ENCODE measurements at places on chromosomes 16 and 17.

GRCh38 chr17:64685705-64686104 is 23.6 kb upstream of the SMURF2 start:
- no peak for DNase-seq

DNA sequence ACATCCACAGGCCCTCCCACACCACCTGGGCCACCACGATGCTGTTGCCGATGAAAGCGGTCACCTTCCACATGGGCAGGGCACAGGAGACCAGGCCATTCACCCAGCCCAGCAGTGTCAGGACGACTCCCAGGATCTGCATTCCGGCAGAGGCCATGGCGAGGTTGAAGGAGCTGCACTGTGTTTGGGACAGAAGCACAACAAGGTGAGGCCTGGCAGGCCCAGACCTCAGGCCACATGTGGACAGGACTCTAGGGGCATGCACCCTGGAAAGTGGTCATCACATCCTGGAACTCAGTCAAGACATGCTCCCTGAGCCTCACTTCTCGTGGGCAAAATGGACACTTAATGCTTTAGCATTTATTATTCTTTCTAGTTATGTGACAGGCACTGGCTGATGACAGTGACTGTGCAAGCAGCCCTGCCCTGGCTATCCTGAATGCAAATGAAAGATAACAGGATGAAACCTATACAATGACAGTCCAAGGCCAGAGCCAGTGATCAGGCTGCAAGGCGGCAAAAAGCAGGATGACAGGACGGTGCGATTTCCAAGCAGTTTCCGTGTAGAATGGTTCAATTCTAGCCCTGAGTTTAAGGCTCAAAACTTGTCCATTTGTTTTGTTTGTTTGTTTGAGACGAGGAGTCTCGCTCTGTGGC is 2.0 kb downstream of the CLDN6 start:
- no peak for DNase-seq

GRCh38 chr16:57203451-57203850 is 17.3 kb downstream of the RSPRY1 start:
- DNase-seq = no peak

DNA sequence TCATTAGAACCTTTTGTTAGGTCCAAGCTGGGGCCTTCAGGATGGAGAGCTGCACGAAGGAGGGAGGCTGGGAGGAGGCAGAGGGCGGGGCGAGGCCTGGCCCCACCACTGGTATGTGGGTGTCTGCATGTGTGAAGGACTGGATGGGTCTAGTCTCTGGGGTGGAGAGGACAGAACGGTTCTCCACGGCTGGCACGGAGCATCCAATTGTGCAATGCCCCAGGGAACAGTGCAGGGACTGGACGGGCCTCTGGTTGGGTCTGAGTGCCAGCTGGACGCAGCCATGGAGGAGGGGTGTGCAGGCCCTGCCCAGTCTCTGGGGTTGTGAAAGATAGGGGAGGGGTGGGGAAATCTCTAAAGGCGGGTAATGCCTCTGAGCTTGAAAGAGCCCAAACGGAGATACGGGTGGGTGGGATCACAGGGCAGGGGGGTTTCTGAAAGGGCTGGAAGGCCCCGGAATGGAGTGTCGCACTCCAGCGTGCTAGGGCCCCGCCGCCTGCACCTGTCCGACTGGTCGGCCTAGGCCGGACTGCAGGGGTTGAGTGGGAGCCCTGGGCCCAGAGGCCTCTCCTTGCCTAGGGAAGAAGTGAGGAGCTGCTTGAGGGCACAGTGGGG is 1.6 kb downstream of the PPL start:
- DNase-seq = no peak

DNA sequence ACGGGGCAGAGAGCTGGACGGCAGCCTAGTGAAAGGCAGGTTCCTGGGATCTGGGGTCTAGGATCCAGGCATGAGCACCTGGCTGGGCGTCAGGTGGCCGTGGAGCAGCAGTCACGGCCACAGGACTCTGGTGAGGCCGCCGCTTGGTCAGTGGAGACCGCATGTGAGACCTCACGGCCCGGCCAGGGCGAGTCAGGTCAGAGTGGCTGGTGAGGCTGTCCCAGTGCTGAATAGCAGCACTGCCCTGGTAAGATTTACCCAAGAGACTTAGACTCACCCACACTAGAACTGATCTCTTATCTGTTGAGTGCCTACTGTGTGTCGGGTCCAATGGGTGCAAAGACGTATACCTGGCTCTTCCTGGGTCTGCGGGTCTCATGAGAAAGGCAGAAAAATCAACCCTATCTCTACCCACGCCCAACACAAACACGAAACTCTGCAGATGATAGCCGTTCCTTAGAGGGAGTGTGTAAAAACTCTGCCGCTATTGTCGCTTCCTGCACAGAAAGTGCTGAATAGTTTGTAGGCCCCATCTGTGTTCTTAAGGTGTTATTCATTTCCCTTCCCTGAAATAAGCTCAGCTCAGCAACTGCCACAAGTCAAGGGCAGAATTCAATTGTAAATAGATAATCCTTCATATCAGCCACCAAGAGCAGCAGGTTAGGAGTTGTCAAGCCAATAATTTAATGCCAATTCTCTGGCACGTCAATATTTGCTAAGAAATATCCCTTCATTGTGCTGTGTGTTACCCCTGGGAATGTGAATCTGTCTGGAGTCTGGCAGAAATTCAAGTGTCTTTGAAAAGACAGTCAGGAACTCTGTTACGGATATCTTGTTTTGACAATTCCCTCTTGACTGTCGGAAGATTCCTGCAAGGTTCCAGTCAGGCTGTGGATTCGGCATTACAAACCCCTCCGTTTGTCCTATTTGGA is 240.0 kb downstream of the NTN1 start:
- no peak for DNase-seq

- DNase-seq = peak; percentile 62
Observed at GRCh38 chr17:77375917-77376651, 235.3 kb downstream of the SEC14L1 start.

DNA sequence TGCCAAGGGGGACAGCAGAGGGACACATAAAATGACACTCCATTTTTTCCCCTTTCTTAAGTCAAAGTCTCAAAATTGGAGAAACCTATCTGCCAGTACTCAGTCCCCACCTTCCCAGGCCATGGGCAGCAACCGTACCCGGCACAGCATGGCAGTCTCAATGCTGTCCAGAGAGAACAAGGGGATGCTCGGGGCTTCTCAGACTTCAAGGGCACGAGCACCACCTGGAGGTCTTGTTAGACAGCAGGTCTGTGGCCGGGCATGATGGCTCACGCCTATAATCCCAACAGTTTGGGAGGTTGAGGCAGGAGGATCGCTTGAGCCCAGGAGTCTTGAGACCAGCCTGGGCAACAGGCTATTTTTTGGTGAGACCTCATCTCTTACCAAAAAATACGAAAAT is 3.2 kb downstream of the DNAH17 start:
- DNase-seq = no peak

GRCh38 chr17:51475730-51476129 is 215.4 kb downstream of the UTP18 start:
- no peak for DNase-seq

DNA sequence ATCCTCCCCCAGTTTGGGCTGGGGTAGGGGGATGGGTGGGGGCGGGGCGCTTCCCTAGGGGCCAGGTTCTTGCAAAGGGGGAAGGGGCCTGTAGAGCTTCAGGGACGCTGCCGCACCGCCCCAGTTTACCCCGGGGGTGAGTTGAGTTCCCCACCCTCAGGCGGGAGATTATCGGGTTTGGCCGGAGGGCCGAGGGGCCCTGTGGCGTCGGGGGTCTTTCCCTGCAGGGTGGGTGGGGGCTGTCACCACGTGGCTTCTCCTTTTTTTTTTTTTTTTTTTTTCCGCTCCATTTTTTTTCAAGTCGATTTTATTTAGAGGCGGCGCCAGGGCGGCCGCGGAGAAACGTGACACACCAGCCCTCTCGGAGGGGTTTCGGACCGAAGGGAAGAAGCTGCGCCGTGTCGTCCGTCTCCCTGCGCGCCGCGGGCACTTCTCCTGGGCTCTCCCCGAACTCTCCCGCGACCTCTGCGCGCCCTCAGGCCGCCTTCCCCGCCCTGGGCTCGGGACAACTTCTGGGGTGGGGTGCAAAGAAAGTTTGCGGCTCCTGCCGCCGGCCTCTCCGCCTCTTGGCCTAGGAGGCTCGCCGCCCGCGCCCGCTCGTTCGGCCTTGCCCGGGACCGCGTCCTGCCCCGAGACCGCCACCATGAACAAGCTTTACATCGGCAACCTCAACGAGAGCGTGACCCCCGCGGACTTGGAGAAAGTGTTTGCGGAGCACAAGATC is at the start of gene IGF2BP1:
Gene IGF2BP1, plus strand, starts transcription at position 283 of the 724 bp plus-strand sequence. Its CDS starts 361 bp downstream, at position 644.
- no peak for DNase-seq

- DNase-seq = no peak
Observed at GRCh38 chr17:81895400-81895799, 3.9 kb downstream of the ANAPC11 start.

DNA sequence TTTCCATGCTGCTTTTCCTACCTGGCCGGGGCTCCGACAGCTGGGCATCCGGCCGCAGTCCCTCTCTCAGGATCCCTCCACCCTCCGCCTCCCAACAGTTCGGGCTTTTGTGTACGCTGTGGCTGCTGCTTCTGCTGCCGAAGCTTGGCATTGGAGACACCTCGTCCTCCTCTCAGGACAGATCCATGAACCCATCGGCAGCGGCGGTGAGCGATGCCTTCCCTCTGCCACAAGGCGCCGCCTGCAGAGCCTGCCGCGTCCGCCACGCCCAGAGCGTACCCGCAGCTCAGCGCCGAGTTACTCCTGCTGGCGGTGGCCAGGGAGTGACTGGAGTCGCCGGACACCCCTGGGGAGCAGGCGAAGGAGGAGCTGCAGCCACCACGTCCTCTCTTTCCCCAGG is 2032.8 kb downstream of the TP53TG3F start:
- no peak for DNase-seq

DNA sequence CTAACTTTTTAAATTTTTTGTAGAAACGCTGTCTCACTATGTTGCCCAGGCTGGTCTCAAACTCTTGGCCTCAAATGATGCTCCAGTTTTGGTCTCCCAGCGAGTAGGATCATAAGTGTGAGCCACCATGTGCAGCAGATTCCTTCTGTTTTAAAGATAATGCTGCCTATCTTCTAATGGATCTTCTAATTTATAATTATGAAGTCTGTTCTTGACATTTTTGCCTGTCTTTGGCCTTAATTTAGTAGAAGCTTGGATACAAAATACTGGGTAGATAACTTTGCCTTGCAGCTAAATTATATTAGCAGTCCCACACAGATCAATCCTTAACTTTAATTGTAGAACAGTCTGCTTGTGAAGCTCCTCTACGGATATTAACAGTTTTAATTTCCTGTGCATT is 566.6 kb upstream of the CDH8 start:
- DNase-seq = no peak

- no peak for DNase-seq
Observed at GRCh38 chr17:73482251-73482716, 162.0 kb downstream of the SDK2 start.

DNA sequence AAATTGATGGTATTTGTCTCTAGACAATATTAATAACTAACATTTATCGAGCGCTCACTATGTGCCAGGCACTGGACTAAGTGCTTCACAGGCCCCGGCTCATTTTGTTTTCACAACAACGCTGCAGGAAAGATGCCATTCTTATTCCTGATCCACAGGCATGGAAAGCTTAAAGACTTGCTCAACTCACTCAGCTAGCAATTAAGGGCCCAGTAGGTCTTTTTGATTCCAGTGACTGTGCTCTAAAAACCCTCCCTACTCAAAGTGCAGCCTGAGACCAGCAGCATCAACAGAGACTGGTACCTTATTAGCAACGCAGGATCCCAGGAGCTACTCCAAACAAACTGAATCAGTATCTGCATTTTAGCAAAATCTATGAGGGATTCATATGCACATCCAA is 35.3 kb downstream of the CUEDC1 start:
- no peak for DNase-seq

- no peak for DNase-seq
Observed at GRCh38 chr16:53052519-53053501, at the start of gene CHD9NB. TSS of gene CHD9NB (minus strand) at chr16:53052897. CDS start at chr16:53044158, 8,739 bp downstream.

- DNase-seq = no peak
Observed at GRCh38 chr16:48862087-48862532, 252.1 kb upstream of the N4BP1 start.

DNA sequence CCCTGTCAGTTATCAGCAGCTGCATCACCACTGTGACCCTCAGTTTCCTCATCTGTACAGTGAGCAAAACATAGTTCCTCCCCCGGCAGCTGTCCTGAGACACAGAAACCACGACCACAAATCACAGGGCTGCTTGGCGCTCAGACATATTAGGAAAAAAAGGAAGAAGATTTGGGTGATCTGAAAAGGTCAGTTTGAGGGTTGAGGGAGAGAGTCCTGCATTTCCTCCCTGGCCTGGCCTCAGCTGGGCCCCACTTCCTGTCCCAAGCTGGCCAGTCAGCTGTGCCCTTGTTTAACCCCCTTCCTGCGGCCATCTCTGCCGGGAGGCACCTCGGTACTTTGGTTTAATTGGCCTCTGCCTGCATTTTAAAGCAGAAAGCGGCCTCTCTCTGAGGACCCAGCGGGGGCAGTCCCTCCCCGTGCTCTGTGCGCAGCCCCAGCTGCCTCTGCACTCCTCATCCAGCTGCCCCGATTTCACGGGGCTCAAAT is 24.0 kb upstream of the CIBAR2 start:
- no peak for DNase-seq

DNA sequence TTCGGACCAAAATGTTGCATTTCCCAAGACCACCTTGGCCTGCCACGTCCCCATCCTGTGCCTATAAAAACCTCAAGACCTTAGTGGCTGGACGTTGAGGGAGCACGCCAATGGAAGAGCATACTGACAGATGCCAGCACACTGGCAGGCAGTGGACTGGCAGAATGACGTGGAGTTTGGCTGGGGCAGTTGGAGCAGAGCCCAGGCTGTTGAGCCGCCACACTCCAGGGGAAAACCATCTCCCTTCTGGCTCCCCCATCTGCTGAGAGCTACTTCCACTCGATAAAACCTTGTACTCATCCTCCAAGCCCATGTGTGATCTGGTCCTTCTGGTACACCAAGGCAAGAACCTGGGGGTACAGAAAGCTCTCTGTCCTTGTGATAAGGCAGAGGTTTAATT is 494.1 kb downstream of the CDH11 start:
- DNase-seq = no peak

- DNase-seq = no peak
Observed at GRCh38 chr16:88907768-88908167, 41.3 kb upstream of the PABPN1L start.

- DNase-seq = no peak
Observed at GRCh38 chr16:48136547-48137360, 19.0 kb downstream of the ABCC12 start.

Data from activated CD4-positive, CD25-positive, alpha-beta regulatory T cell treated with anti-CD3 and anti-CD28 coated beads, Interleukin-2, amount 50 U/mL, for 72 hours (primary cell).